ENCODE measurements at places on chromosomes 3 and 15.

- DNase-seq: no peak
These were observed 39.6 kb downstream of the GPR156 start for GRCh38 chr3:120245386-120245785.

DNA sequence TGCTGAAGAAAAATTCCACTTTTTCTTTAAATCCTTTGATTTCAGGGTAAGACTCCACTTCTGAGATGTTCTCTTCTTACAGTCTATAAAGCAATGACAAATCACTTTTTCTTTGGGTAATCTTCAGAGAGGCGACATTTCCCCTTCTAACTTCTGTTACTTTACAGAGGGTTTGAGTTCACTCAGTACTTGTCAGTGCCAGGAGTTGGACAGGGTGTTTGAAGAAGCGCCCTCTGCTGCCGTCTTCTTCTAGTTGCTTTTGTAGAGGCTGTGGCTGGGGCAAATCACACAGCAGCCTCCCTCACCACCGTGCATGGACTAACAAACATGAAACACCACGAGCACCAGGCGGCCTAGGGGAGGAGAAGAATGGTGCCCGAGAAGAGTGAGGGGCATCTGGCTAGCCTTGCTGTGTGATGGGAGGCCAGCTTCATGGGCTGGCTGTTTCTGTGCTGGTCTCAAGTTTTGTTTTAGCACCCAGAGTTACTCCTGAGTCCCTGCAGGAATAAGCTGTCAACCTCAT is at the start of gene CD80:
TSS of gene CD80 (minus strand) at position 174 of the 523 bp plus-strand sequence. CDS start 1,886 bp downstream, outside the sequence.
- no peak for DNase-seq

DNA sequence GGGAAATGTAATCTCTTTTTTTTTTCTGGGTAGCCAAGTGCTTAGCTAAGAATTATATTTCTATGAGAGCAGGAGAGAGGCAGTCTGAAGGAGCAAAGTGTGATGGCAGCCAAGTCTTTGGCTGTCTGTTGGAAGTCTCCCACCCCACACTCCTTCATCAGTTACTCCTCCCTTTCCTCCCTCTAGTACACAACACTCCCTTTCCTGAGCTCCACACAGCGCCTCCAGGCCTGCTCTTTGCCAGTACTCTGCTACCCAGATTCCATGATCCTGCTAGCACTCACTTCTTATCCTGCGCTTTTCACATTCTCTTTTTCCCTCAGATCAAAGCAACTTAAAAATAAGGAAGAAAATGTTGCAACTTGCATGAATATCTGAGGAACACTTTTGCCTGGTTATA is 37.4 kb upstream of the SNRK start:
- DNase-seq: no peak

GRCh38 chr15:41465822-41466421 is 27.8 kb upstream of the ITPKA start:
- no peak for DNase-seq

DNA sequence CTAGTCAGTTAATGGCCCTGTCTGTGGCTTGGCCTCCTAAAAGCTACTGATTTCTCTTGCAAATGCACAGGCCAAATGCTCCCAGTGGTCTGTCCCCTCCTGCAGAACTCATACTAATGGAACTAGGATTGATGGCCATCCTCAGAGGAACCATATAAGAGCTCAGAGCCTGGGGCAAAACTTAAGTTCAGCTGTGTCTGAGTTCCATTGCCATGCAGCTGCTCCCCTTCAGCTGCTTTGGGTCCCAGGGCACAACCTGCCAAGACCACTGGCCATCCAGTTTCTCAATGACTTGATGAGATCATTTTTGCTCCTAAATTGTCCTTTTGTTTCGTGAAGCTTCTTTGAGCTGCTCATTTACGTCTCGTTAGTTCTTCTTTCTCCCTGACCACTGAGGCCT is 529.5 kb upstream of the TBL1XR1 start:
- no peak for DNase-seq

- no peak for DNase-seq
These were observed 24.5 kb downstream of the CYFIP1 start for GRCh38 chr15:22955544-22956119.

DNA sequence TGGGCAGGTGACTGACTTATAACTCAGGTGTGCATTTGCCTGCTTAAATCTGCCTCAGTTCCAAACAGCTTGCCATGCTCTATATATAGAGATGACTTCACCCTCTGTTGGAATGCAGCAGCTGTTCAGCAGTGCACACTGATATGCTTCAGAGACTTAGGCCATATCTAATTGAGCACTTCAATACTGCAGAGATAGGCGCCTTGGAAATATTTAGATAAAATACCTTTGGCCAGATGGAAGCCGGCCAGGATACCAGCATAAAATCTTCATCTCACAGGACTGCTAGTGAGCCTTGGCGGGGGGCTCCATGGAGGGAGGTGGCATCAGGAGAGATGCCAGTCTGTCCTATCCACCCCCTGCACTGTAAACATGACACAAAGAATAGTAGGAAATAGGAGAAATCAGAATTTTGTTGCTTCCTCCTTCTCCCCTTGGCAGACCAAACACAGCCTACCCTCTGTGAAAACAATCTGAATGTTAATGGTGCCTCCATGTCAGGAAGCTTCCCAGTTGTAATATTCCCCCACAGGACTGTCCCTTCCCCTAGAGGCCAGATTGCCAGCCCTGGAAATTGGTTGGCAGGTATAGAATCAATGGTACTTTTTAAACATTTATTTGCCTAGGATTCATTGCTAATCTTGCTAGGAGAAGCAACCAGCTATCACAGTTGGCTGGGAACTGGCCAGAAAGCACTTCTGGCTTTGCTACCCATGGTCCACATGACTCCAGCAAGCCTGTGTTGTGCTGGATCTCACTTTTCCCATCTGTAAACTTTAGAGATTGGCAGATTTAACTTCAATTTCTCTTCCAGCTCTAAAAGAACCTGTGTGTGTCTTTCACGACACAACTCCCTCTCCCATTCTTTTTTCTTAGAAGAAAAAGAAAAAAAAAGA is 215.5 kb upstream of the KCNMB2 start:
- no peak for DNase-seq

GRCh38 chr3:127261925-127262324 is 25.9 kb downstream of the PRR20G start:
- no peak for DNase-seq

DNA sequence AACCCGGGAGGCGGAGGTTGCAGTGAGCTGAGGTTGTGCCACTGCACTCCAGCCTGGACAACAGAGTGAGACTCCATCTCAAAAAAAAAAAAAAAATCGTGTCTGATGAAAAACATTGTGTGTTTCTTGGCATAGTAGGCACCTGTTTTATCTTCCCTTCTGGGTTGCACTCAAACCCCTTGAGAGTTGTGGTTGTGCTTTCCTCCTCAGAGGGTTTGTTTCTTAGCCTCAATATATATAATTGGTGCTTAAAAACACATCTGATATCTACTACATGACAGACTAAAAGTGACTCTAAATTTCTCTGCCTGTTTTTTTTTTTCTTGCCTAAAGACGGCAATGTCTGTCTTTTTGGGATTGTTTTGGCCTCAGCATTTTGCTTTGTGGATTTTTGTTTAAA is 7.6 kb downstream of the NR1D2 start:
- no peak for DNase-seq

- no peak for DNase-seq
These were observed 44.3 kb downstream of the DHX30 start for GRCh38 chr3:47847260-47847659.

DNA sequence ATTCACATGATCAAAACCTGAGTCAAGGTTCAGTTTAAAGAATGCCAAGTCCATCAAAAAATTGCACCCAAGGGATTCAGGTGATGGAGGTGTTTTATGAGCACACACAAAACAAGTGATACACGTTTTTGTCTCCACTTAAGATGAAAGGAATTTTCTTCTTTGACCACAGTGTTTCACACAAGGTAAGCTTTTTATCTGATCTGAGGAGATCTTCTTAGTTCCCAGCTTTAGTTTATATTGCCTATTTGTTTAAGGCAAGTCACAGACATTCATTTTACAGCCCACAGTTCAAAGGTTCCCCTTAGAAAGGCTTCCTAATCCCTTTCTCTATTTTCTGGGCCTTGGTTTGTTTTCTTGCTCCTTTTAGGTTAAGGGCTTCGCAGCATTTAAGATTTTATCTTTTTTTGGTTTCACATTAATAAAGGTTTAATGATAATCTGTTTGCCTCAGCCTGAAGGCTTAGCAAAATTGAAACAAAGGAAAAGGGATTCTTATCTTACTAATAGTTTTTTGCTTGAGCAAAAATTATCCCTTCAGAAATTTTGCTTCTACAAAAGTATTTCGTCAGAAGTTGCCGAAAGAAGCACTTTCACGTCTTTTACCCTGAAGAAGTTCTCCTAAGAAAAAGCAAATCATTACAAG is 420.5 kb upstream of the NAALADL2 start:
- DNase-seq: no peak

GRCh38 chr3:113552851-113553250 is 20.5 kb downstream of the SIDT1 start:
- peak; percentile 6 for DNase-seq

DNA sequence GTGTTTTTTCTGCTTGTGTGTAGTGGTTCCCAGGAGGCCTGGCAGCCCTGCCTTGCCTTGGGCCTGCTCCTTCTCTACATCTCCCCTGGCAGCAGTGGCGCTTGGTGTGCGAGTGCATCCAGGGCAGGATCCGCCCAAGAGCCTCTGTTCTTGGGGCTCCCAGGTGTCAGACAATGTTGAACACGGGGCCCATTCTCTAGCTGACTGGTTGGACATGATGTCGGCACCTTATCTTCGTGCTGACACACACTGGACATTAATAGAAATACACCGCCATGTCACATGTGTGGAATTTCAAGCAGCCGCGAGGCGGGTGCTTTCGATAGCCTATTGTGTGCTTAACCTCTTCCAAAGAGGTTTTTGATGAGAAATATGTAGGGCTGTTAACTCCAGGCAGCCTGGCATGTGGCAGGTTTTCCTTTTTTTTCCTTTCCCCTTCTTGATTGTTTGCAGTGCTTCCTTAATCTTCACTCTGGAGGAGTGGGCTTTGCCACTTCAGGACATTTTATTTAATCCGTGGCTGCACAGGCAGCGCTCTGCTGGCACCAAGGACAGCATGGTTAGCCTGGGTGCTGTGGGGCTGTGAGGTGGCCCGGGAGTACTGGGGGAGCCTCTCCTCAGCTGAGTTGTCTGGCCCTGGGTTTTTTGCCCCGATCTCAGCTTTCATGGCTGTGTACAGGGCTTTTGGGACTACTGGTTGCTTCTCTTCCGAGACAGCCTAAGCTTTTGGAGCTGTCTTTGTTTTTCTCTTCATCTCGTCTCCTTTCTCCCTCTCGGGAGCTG is 42.5 kb downstream of the CHCHD6 start:
- DNase-seq: no peak

GRCh38 chr15:25022233-25022632 is 67.4 kb downstream of the SNRPN start:
- no peak for DNase-seq

GRCh38 chr15:75112278-75112847 is 89.0 kb downstream of the PPCDC start:
- no peak for DNase-seq

- DNase-seq: no peak
These were observed 28.6 kb upstream of the ZSCAN2 start for GRCh38 chr15:84572231-84572630.

DNA sequence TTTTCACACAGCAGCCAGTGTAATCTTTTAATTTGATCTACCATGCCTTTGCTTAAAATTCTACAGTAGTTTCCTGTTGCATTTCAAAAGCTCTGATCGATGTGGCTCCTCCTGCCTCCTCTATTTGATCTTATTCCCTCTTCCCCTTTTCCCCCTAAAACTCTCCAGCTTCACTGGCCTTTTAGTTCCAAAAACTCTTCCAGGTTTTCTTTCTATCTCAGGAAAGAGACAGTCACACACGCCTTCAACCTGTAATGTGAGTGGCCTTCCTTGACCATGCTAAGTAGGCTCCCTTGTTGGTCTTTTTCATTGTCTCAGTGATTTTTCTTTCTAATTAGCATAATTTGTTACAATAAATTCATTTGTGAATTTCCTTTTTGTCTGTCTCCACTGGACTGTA is 985 bp downstream of the TEX9 start:
- no peak for DNase-seq

- DNase-seq: no peak
These were observed 15.8 kb downstream of the ESYT3 start for GRCh38 chr3:138450181-138450580.

GRCh38 chr3:77459926-77460325 is 420.0 kb downstream of the ROBO2 start:
- no peak for DNase-seq

GRCh38 chr3:62329971-62330370 is 43.4 kb downstream of the FEZF2 start:
- DNase-seq: no peak

- DNase-seq: no peak
These were observed 106.4 kb downstream of the ANO10 start for GRCh38 chr3:43515208-43515917.
